Gastrocnemius medialis (tissue), 4 donors: ENCODE measurements at places on chromosomes 2 and 18. TPM values are rescaled to one million over a fixed set of nuclear protein-coding genes. Genes with fewer than 3 reads are reported as not detected.

- no peak for DNase-seq
These were observed 225.3 kb upstream of the THUMPD2 start for GRCh38 chr2:40004336-40004735.

- DNase-seq, result no peak
These were observed 8.5 kb downstream of the STAM2 start for GRCh38 chr2:152167065-152167464.

DNA sequence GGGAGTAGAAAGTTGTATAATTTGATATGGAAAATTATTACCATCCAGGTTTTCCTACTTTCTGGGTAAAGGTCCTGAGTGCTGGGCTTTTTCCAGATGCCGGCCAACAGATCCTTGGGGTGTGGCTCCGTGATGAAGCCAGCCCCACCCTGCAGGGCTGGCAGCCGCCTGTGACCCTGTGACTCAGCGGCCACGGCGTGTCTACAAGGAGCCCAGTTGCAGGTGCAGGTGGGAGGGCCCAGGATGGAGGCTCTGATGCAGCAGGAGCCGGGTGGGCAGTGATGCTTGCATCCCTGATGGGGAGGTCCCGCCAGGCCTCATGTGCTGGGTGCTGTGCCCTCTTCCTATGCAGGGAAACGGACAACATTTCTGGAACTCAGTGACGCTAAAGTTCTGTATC, 96.0 kb upstream of the ALKAL2 start:
- no peak for DNase-seq

GRCh38 chr2:240813231-240813921, 6.6 kb downstream of the KIF1A start:
- no peak for DNase-seq

DNA sequence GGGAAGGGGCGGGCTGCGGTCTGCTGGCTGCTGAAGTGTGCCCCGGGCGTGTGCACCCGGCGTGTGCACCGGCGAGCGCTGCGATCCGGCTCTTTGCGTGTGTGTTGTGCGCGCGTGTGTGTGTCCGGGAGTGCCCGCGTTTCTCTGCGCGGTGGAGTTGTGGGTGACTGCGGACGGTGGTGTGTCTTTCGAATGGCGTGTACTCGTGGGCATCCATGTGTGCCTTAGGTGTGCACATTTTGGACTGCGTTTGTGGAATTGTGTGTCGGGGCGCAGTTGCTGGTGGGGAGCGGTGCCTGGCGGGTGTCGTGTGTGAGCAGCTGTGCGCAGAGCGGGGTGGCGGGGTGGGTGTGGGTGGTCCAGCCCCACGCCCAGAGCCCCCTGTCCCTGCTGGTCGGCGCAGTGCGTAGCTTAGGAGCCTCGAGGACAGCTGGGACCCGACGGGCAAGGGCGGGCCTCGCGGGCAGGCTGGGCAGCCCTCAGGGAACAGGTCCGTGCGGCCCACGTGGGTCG, 533 bp downstream of the HPCAL1 start:
- DNase-seq, result no peak

DNA sequence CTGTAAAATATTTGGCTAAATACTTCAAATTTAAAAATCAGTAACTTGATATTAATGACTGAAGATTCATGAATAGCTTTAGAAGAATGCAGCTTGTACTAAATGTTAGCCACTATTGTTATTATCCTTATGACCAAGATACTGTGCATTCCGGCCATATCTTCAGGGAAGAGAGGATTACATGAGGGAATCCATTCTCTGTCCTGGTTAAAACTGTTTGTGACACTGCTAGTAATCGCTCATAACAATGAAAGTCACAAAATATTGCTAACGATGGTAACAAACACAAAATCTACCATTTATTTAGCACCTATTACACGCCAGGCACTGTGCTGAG, 217.7 kb downstream of the PRKCE start:
- DNase-seq, result no peak

GRCh38 chr2:138125306-138126288, 161.3 kb downstream of the HNMT start:
- no peak for DNase-seq

DNA sequence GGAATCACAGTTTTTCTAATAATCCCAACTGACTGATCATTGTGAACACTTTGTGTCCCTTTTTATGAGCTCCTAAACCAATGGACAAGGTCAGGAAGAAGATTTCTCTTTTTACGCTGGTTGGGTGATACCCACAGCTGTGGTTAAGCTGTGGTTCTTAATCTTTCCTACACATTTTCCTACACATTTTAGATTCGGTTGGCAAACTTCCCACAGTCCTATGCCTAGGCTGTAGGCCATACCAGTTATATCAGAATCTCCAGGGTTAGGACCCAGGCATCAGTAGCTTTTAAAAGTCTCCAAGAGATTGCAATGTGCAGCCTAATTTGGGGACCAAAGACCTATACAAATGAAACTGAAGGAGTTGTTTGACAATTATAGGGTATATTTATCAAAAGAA, 203.0 kb downstream of the SP3 start:
- DNase-seq, result no peak

DNA sequence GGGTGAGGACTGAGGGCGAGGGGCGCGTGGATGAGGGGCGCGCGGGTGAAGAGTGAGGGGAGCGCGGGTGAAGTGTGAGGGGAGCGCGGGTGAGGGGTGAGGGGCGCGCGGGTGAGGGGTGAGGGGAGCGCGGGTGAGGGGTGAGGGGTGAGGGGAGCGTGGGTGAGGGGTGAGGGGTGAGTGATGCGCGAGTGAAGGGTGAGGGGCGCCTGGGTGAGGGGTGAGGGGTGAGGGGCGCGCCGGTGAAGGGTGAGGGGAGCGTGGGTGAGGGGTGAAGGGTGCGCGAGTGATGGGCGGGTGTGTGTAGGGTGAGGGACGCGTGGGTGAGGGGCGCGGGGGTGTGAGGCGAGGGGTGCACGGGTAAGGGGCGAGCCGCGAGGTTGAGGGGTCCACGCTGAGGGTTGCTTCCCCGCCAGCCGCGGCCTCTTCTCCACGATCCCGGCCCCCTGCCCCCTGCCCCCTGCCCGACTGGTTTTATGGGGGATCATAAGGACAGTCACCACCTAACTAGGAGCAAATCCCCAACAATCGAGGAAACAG, 1.1 kb upstream of the SLC66A2 start:
- no peak for DNase-seq

DNA sequence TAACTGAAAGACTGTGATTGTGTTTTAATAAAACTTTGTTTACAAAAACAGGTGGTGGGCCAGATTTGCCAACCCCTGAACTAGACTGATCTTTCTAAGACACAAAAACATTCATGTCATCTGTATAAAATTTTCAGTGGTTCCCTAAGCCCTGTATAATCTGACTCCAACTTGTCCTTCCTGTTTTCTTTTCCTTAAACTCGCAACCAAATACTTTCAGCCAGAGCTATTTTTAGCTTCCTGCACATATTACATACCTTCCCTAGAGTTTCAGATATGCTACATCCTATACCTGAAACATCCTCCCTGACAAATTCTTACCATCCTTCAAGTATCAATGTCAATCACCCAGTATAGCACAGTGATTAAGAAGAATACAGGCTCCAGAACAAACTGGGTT, 4.8 kb downstream of the GCFC2 start:
- no peak for DNase-seq

DNA sequence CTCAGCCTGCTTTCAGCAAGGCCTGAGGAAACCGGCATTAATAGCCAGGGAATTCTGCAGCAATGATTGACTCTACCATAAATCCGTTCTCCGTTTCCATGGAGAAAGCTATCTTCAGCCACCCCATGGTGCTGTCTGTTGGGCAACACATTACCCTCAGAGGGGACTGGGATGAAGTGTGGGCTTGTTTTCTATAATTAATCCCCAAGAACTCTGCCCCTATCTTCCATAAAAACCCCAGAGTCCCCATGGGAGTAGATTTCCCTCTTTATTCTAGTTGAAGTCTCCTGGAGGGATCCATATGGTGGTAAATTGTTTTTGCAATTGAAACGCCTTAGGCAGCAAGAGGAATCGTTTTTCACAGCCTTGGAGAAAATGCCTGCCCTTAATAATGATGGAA, 9.2 kb downstream of the G6PC2 start:
- no peak for DNase-seq

DNA sequence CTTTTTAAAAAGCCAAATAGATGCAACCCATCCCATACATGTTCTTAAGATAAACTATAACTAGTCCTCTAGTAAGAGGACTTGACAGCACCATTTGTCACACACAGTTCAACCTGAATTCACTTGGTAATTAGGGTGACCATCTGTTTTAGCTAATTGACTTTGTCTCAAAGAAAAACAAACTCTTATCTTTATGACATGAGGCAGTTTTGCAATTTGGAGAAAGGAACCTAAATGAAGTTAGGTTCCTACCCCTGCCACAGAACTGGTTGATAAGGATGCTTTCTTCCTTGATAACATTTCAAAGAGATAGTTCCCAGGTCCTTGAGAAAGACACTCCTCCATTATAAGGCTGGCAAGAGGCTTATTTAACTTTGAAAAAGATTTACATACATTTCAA, 57.4 kb upstream of the LRRTM1 start:
- DNase-seq, result no peak

DNA sequence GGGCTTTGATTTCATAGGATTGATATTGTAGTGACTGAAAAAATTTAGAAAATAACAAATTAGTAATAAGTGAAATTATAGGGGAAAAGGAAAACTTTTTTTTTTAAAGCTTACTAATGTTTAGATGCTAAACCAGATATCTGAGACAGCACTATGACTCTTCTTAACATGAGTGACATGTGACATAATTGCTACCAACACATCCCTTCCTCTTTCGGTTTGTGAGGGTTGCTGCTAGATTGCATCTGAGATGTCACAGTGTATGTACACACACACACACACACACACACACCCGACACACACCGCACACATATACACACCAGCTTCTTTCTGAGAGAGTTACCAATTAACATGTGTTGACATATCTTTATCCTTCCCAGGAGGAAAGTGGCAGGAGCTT, 18.0 kb downstream of the RAPGEF4 start:
- no peak for DNase-seq

DNA sequence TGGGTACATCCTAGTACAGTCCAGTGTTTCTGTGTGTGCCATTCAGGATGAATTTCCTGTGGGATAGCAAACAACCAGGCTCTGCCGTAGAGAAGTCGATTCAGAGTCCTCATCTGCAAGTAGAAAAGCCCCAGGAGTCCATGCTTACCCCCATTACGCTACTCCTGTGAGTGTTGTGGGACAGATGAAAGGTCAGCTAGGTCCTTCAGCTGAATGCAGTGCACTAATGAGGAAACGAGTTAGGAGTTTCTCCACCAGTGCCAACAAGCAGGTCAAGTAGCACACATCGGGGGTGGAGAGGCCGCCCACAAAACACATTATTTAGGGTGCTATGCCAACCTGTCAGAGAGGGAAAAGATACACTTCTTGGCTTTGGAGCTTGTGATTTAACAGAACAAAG, 2.5 kb upstream of the GPR39 start:
- DNase-seq, result no peak

GRCh38 chr2:44267269-44267795, 7.9 kb upstream of the SLC3A1 start:
- no peak for DNase-seq

DNA sequence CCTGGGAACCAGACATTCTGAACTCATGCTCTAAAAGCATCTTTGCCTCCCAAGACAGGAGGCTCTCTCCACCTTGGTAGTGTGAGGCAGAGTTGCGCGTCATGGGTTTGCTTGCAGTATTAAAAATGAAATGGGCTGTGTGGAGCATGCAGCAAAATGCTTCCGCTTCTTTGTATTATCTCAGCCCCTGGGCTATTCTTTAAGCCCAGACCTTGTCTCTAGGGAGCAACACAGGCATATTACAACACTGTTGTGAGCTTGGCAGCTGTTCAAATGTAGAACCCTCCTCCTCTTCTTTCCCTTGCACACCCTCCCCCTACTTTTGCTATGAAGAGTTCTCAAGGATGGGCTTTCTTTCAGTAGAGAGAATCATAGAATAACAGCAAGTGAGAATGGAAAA, 185.1 kb upstream of the LHCGR start:
- no peak for DNase-seq

DNA sequence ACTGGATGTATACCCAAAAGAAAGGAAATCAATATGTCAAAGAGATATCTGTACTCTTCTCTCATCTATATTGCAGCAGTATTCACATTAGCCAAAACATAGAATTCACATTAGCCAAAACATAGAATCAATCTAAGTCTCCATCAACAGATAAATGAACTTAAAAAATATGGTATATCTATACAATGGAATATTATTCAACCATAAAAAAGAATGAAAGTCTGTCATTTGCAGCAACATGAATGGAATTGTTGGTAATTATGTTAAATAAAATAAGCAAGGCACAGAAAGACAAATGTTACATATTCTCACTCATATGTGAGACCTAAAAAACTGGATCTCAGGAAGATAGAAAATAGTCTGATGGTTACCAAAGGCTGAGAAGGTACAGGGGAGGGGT, 212.1 kb upstream of the ZC3H15 start:
- no peak for DNase-seq

GRCh38 chr18:26711756-26712155, 153.8 kb downstream of the AQP4 start:
- DNase-seq, result no peak

DNA sequence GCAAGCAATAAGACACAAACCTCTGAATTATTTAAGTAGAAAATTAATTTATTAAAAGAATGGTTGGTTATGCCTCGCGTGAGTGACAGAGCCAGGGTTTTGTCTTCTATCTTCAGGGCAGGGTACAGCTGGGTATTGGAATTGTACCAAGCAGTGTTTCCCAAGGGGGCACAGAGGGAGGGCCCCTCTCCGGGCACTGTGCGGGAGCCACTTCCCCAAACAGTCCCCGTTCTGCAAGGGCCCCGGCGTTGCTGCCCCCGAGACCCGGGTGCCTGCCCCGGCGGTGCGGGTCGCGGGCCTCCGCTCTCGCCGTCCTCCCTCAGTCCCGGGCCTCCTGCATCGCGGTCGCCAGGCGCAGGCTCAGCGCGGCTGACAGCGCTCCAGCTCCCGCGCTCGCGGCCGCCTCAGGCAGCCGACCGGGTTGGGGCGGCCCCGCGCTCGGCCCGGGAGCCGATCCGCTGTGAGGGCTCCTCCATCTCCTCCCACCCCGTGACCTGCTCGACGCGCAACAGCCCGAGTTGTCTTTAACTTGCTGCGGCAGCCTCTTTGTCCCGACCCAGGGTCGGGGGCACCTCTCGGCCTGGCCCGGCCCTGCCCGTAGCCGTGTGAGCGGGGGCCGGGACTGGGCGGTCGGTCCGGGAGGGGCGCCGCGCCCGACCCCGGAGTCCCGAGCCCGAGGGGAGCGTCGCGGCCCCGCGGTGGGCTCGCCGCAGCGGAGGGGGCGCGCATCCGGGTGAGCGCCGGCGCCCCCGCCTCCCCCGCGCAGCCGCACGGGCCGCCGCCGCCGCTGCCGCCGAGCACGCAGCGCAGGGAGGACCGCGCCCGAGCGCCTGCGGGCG, 620 bp upstream of the GALNT1 start:
- peak; percentile 40 for DNase-seq

- DNase-seq, result no peak
These were observed 25.6 kb upstream of the RPE start for GRCh38 chr2:209976698-209977385.

GRCh38 chr2:204027091-204027490, 90.5 kb downstream of the ICOS start:
- no peak for DNase-seq

- no peak for DNase-seq
These were observed 655.1 kb downstream of the DSC3 start for GRCh38 chr18:30387401-30387800.

The IL1R2 gene
- 6.6 TPM for total RNA-seq

The MTA3 gene
- 10.4 TPM for total RNA-seq

The EDAR gene
- not detected for total RNA-seq

The RASGRP3 gene
- 22.5 TPM for total RNA-seq

The SNRPD1 gene
- 4.7 TPM for total RNA-seq
